ENCODE measurements at places on chromosomes 2 and 18.

- DNase-seq = no peak
Measured at GRCh38 chr2:126038861-126039260, 617.1 kb upstream of the GYPC start.

DNA sequence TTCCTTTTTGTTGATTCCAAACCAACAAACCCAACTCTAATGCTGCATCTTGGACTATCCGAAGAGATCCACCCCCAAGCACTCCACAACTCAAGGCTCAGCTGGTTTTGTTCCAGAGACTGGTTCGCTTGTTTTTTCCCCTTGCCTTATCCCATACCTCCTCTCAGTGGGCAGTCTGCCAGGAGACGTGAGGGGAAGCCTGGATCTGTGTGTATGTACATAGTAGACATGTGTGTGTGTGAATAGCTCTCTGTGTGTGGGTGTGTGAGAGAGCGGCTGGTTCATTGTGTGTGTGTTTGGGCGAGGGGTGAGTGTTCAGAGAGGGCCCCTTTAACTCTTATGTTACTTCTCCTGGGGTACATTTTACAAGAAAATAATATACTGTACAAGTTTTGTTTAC is 94.4 kb downstream of the NRP2 start:
- DNase-seq = no peak

GRCh38 chr18:50558948-50559751 is 737 bp upstream of the MAPK4 start:
- no peak for DNase-seq

GRCh38 chr2:196181484-196181883 is 10.1 kb upstream of the STK17B start:
- DNase-seq = no peak

DNA sequence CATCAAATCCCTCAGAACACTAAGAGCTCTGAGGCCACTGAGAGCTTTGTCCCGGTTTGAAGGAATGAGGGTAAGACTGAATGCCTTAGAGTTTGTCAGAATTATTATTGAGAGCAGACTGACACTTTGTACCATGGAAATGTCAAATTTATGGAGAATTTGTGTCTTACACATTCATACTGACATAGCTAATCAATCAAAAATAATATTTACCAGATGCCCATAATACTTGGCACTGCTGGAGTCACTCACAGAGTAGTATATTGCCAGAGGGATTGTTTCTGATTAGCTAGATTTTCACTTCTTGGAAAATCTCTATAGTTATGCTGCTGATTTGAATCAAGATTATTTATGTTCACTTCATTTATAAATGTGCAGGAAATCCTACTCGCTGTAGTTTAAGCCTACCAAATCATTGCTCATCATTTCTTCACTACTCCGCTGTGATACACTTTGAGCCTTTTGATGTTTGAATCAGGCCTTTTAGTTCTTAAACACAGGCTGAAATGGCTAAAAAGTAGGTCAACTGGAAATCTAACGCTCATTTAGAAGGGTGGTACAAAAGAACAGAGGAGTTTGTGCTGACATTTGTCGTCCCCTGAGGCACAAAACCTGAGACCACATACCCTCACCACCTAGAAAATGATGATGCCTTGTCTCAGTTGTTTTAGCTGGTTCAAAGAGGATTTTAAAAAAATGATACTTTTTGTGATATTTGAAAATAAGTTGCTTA is 96.1 kb upstream of the CSRNP3 start:
- no peak for DNase-seq

DNA sequence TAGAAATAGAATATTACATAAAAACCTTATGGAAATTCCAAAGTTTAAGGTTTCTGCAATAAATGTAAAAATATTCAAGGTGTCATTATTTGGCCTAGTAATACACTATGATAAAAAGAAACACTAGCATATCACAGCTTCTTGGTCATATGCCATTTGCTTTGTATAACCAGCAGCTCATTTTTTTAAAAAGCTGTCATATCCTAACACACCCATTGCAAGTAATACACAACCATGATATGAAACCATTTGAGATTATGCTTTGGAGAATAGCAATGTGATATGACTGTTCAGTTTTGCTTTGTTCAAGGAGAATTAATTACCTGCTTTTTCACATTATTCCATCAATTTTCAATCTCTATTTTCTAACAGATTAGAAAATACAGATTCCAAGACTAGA is 149.0 kb downstream of the IKZF2 start:
- DNase-seq = no peak

- DNase-seq = no peak
Measured at GRCh38 chr2:1542971-1543370, 129.7 kb downstream of the TPO start.

- DNase-seq = no peak
Measured at GRCh38 chr2:63843093-63843492, 1.4 kb downstream of the UGP2 start.

GRCh38 chr2:144201868-144202468 is 318.0 kb downstream of the ZEB2 start:
- DNase-seq = no peak

DNA sequence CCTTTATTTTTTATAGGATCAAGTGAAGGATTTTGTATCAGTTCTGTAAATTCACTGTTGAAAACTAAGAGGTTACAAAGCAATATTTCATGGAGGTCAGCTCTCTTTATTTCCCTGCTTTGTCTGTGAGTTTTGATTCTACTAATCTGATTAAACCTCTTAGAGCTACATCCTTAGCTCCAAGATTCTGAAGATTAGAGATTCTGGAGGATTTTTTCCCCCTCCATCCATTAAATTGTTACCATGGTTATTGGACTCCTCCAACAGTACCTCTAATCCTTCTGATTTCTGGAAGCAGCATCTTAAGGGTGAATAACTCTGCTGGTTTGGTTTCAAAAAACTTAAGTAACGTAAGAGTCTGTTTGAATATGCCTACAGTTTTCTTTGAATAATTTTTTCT is 110.0 kb downstream of the TANC1 start:
- no peak for DNase-seq

GRCh38 chr18:68121826-68122225 is 593.1 kb downstream of the TMX3 start:
- DNase-seq = no peak

DNA sequence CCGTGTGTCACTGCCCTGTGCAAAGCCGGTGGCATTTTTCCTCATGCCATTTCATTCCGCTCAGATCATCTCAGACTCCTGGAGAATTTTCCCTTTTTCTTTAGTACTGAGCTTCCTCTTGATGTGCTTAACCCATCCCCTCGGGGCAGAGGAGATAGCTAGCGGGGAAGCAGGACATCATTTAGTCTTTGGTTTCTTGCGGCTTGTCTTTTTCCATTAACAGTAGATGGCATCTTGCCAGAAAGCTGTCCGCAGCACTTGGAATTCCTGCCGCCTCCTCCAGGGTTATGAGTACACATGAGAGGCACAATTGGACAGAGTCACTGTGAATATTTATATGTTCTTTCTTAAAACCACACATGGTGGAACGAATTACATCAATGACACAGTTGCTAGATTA is 226.6 kb downstream of the ALPK2 start:
- no peak for DNase-seq

GRCh38 chr18:74511823-74512222 is 15.7 kb downstream of the CNDP2 start:
- DNase-seq = no peak

- DNase-seq = no peak
Measured at GRCh38 chr2:64848363-64848762, 140.8 kb upstream of the SLC1A4 start.
